ENCODE measurements at places on chromosomes 7 and 10. TPM values are rescaled to one million over a fixed set of nuclear protein-coding genes. Genes with fewer than 3 reads are reported as not detected.

NRP1 gene
- total RNA-seq, result 2.4 TPM

LRRC18 gene
- total RNA-seq, result not detected

SGPL1 gene
- total RNA-seq, result 39.7 TPM

LBX1 gene
- total RNA-seq, result not detected

GPR26 gene
- total RNA-seq, result not detected

MNX1 gene
- total RNA-seq, result not detected

PAOX gene
- total RNA-seq, result 6.7 TPM

VPS37D gene
- 2.7 TPM for total RNA-seq

ICA1 gene
- 9.2 TPM for total RNA-seq

SPACDR gene
- total RNA-seq, result 0.87 TPM

SPDYE6 gene
- total RNA-seq, result not detected

TFR2 gene
- total RNA-seq, result 1.2 TPM

SPDYE8 gene
- total RNA-seq, result not detected

AASS gene
- 8.0 TPM for total RNA-seq

CHRM2 gene
- total RNA-seq, result 0.11 TPM

PGAM1 gene
- total RNA-seq, result 733 TPM

LRRD1 gene
- total RNA-seq, result 0.11 TPM

All from placental epithelial cell (primary cell).